NCI-H524 (cell line): ENCODE measurements at places on chromosomes 3 and 15.

GRCh38 chr3:171833789-171834460 is 9.2 kb upstream of the TMEM212 start:
- no peak for DNase-seq

DNA sequence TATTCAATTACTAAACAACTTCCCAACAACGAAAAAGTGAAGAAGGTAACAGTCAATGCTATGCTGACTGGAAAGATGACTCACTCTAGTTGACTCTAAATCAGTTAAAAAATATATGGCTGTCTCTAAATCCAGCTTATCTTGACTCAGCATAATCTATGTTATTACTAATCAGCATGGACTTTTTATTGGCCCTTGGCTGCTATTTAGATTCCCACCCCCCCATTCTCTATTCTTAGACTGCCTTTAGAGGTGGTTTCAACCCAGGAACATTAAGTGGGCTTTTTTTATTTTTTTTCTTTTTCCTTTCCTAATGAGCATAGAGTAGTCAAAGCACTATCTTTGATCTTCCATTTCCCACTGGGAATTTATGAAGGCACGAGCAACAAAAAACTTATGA is 1.9 kb downstream of the PCOLCE2 start:
- no peak for DNase-seq

GRCh38 chr3:127744875-127745274 is 72.1 kb downstream of the ABTB1 start:
- peak; percentile 92 for DNase-seq

- no peak for DNase-seq
Observed at GRCh38 chr3:127071597-127072001, 88.7 kb downstream of the PLXNA1 start.

DNA sequence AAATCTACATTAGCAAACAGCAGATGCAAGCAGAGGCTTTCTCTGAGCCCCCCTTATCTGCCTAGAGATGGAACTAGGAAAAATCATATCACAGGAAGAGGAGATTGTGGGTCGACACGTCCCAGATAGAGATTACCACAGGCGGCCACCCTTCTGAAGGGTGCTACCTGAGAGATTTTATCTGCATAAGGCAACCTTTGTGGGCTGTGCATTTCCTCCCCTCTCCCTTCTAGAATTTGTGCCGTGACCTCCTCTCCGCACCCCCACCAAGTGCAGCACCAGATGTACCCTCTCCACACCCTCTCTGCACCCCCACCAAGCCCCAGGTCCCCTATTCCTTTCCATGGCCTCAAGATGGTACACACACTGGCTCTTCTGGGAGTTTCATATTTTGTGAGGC is 27.4 kb downstream of the METTL6 start:
- DNase-seq: no peak

DNA sequence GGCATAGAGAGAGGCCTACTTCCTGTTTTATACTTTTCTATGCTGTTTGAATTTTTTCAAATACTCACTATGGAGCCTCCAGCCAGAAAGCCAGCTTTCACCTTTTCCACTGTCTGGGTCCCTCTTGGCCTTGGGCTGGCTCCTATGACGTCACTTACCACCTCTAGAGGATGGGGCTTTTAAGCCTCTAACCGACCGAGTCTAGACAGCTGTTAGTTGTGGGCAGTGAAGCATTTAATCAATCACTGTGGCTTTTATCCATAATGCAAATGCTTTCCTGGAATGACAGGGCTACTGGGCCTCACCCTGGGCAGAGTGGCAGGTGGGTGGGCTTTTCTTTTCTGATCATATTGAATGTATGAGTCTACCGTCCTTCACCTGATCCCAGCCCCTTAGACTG is 61.9 kb downstream of the LRRK1 start:
- no peak for DNase-seq

DNA sequence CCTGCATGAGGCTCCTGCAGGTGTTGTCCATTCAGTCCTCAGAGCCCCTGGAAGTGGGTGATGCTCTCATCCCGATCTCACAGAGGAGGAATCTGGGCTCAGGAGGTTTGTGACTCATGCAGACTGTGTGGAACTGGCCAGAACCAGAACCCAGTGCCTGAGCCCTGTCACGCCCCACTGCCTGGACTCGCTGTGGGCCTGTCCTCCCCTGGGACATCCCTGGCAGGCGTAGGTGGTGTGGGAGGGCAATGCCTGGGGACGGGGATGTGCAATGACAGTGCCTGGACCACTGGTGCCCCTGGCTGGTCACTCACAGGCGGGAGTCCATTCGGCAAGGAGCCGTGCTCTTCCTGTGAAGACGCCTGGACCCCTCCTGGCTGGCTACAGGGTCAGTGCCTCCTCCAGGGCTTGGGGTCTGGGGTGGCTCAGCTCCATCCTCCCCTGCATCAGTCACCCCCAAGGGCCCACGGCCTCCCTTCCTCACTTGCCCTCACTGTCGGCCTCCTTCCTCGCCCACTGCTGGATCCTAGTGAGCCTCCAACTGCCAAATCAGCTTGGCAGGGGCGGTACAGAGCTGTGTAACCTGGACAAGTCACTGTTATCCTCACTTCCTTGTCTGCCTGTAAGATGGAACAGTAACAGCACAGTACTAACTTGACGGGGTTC is 14.9 kb downstream of the PSTPIP1 start:
- no peak for DNase-seq

DNA sequence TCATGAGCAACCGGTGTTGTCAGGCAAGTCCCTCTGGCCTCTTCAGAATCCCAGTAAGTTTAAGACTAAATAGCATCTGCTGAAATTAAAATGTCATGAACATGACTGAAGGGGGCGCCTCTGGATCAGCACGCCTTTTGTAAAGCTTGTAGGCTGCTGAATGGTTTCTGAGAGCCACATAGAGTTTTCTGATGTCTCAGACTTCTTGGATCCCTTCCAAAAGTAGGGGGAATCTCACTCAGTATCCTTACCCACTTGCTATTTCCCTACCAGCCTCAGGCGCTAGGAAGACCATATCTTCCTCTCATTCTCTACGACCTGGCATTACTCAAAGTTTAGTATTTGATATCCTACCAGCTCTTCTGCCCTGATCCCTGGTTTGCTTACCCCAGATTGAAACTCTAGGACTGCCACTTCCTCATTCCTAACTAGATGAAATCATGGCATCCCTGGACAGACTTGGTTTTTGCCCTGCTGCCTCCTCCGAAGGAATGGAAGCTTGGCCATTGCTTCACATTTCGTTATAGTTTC is 62.7 kb upstream of the CD47 start:
- DNase-seq: peak; percentile 85

GRCh38 chr3:18428036-18428435 is 2.9 kb upstream of the SATB1 start:
- DNase-seq: peak; percentile 53

DNA sequence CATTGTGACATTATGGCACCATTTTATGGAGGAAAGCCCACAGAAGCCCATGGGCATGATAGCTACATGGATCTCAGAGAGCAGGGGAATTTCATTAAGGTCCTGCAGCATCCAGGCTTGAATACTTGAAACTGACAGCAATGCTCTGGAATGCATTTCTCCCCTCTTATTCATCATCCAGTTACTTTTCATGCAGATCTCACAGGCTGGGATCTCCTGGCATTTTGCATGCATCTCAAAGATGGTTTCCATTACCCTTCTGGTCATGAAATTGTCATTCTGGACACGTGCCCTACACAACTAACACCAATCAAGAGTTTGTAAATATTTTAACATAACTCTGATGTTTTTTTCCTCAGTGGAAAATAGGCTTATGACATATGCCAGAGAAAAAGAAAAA is 32.4 kb downstream of the VGLL3 start:
- no peak for DNase-seq

DNA sequence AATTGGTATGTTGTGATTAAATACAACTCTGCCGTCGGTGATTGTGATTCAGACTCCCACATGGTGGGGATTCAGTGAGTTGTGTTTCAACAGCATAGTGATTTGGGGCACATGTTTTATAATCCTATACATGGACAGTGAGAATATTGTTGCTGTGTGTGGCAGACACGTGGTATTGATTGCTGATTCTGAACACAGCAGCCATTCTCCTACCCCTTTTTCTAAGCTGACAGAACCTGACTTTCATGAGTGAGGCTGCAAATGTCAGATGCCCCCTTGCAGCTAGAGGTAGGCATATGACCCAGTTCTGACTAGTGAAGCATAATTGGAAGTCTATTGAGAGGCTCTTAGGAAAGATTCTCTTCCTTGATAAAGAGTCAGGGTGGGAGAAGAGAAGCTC is 155.0 kb upstream of the STRIT1 start:
- DNase-seq: no peak

DNA sequence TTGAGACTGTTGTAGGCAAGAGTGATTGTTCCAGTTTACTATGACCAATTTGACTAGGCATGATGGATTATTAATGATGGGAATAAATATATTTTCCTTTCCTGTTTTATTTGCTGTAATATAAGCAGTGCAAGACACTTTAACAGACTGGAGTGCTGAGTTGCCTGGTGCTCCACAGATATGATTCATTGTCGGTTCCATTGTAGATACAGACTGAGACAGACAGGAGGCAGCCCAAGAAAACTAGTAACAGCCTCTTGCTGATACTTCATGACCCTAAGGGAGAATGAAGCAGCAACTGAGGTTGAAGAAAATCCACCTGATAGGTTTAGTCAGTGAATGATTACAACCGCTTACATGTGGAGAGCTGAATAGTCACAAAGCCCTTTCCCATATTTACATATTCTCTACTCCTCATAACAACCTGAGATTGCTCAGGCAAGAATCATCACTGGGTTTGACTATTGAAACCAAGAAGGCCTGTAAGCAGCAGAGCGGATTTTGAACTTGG is 235.1 kb upstream of the TPRG1 start:
- DNase-seq: no peak

- no peak for DNase-seq
Observed at GRCh38 chr3:196192524-196193051, 18.6 kb downstream of the ZDHHC19 start.

DNA sequence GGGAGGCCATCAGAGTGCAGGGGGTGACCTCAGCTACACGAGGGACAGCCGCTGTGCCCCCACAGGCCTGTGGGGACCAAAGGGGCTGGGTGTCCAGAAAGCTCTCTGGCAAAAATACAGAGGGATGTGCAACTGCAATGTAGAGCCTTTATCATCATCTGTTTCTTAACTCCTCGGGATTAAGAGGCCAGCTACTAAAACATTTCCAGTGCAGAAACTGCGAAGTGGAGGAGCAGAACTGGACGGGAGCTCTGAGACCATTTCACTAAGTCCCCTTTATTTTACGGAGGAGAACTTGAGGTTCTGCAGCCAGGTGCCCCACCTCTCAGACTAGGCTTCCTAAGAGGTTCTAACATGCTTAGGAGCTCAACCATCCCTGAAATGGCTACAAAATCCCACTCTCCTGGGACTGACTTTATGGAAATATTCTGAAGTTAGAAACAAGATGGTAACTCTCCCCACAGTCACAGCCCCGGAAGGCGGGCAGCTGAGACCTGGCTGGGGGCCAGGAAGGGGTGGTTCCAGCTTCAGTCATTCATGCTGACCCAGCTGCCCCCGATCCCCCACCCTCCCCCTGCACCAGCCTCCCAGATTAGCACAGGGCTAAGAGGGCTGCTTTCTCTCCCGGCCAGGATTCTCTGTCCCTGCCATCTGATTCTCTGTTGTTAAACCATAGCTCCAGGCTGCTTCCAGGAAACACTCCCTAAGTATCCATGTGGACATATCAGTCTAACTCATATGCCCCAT is 40.3 kb downstream of the UMPS start:
- peak; percentile 89 for DNase-seq

GRCh38 chr15:74157868-74158827 is 15.4 kb upstream of the ISLR start:
- DNase-seq: no peak

- no peak for DNase-seq
Observed at GRCh38 chr3:150443331-150443741, 35.2 kb downstream of the TSC22D2 start.

DNA sequence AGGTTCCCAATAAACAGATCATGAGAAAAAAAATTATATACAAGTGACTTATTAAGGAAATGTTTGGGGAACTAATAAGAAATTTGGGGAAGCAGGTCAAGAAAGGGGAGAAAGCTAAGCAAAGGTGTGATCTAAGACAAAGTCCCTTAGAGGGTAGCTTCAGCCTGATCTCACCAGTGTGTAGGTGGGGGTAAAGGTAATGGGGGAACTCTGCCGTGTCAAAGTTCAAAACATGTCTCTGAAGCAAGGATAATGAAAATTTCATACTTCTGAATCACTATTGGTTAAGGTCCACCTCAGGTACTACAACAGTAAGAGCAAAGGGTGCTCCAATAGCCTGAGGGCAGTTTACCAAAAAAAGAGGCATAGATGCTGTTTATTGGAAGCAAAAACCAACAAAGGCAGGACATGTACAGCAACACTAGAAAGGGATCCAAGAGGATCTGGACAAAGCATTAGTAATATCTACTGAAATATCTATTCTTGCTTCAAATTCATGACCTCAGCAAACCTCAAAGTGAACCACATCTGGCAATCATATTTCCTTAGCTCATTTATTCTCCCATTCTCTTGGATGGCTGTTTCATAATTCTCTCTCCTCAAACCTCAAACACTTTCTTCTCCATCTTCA is 6.9 kb downstream of the ACAD11 start:
- DNase-seq: no peak

- peak; percentile 50 for DNase-seq
Observed at GRCh38 chr3:186828340-186828739, 14.2 kb upstream of the ADIPOQ start.

DNA sequence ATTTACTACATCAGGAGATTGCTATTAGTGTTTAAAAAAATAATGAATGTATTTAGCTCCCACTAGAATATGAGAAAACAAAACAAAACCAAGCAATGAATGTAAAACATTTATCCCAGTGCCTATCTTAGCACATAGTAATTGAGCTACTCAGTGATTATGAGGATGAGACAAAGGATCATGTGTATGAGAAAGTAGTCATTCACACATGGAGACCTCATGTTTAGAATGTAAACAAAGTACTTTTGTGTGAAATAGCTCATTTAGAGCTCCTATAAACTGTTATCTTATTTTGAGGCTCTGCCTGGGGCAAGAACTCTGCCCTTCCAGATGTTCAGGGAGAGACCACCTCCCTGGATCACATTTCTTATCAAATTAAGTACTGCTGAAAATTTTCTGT is 236.8 kb downstream of the LRRN1 start:
- no peak for DNase-seq

DNA sequence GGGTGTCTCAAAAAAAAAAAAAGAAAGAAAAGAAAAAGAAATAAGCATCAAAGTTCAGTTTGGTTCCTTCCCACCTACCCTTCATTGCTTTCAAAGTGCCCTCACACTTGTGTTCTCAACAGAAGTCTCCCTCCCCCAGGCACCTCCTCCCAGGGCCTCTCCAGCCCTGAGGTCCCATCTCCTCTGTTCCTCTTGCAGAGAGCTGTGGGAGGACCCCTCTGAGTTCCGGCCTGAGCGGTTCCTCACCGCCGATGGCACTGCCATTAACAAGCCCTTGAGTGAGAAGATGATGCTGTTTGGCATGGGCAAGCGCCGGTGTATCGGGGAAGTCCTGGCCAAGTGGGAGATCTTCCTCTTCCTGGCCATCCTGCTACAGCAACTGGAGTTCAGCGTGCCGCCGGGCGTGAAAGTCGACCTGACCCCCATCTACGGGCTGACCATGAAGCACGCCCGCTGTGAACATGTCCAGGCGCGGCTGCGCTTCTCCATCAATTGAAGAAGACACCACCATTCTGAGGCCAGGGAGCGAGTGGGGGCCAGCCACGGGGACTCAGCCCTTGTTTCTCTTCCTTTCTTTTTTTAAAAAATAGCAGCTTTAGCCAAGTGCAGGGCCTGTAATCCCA is 6.1 kb downstream of the CYP1A2 start:
- DNase-seq: no peak
